ENCODE measurements at places on chromosomes 11 and 22. TPM values are rescaled to one million over a fixed set of nuclear protein-coding genes. Genes with fewer than 3 reads are reported as not detected.

ALDH3B1 gene
- total RNA-seq = 13.4 TPM

BLID gene
- 1.6 TPM for total RNA-seq

FAT3 gene
- 0.15 TPM for total RNA-seq

OR5B21 gene
- total RNA-seq = 2.2 TPM

KRTAP5-2 gene
- 5.2 TPM for total RNA-seq

GPHA2 gene
- 0.36 TPM for total RNA-seq

EXPH5 gene
- total RNA-seq = 0.16 TPM

CSRP3 gene
- total RNA-seq = not detected

GRCh38 chr11:111736181-111736590 is 30.0 kb downstream of the PPP2R1B start:
- peak; percentile 1 for ATAC-seq

DNA sequence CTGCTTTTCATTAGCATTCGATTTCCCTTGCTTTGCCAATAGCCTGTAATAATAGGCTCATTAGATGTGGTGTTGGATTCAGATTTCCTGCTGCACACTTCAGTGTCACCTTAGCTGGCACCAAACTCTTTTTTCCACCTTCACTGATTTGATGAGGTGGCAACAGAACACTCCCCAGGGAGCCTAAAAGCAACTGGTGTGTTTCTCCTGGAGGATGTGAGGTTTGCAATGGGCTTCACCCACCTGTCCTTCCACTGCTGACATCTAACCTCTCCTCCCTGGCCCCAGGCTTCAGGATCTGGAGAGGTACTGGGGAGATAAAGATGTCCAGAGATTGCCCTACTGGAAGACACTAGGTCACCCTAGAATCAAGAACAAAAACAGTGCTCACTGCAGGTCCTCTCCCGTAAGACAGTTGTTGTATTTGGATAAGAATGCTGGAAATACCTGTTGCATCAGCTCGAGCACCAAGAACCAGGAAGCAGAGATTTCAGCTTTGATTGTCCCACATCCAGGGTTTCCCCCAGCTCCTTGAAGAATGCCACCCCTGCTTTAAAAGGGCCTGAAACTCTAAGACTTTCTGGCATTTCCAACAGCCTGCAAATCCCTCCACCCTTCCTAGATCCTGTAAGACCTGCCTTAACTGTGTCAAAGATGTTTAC is 96.9 kb downstream of the SLC1A2 start:
- ATAC-seq = no peak

GRCh38 chr22:37154925-37155712 is 5.4 kb upstream of the IL2RB start:
- no peak for ATAC-seq

DNA sequence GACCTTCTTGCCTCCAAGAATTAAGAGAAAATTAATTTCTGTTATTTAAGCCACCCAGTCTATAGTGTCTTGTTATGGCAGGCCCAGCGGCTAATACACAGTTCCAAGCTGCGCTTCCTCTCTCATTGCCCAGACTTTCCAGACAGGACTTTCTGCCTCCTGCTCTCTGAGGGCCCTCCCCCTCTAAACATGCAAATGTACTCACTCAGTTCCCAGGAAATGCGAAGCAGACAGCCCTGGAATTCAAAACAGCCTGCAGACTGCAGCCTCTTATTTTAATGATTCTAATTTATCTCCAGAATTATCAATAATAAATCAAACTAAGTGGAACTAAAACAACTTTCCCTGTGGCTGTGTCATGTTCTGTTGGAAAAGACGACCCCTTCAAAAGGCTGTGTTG is 115.5 kb upstream of the ISX start:
- peak; percentile 96 for ATAC-seq

- ATAC-seq = peak; percentile 2
Observed at GRCh38 chr11:614021-614622, 1.6 kb downstream of the IRF7 start.

DNA sequence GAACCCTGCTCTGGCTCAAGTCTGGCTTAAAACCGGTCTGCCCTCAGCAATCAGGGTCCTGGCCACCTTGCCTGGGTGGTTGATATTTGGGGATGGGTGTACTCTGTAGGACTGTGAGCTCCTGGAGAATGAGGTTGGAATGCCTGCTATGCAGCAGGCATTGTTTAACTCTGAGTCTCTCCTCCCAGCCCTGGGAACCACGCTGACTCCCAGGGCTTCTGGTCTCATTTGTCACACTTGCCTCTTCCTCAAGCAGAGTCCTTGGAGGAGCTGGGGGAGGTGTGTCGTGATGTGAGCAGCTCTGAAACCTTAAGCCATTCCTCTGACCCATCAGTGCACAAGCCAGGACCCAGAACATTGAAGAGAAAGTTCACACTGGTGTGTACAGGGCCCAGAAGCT is 340.1 kb downstream of the MN1 start:
- ATAC-seq = peak; percentile 21

DNA sequence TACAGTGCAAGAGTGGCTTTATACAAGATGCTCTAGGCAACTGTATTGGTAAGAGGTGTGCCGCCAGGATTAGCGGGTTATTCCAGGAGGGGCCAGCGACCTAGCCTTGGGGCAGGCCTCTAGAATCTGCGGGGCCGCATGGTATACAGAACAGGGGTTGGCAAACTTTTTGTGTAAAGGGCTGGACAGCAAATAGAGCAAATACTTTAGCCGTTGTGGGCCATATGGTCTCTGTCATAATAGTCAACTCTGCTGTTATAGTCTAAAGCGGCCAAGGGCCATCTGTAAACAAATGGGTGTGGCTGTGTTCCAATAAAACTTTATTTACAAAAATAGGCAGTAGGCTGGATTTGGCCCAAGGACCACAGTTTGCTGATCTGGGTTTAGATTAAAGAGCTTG is 32.6 kb downstream of the FBLN1 start:
- no peak for ATAC-seq

DNA sequence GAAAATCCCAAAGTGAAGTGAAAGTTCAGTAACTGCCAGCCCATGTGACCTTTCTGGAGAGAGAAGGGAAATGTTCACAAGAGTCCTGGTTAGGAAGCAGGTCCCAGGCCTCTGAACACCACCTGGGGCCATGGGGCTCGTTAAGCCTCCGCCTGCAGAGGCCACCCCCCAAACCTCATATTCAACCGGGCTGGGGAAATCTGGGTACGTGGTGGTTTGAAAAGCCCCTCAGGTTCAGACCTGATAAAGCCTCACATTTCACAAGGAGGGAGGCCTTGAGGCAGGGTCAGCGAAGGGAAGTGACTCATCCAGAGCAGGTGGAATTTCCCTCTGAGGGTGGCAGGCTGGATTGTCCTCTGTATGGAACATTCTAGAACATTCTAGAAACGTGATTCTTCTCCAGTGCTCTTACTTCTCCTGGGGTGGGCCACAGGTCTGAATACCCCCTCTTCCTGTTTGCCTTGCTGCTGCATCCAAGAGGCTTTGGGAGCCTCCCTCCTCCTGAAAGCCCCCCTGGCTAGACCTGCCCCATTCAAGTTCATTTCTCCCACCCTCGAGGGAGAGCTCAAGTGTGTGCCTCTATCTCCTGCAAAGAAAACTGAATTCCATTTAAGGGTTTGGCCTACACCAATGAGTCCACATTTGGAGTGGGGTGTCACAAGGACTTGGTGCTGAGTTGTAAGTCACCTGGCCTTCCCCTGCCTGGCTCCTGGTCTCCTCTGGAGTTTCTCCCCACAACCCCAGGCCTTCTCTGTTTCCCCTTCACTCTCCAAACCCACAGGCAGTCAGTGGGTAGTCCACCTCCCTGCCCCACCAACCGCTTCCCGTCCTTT is 6.3 kb downstream of the FXYD2 start:
- ATAC-seq = no peak

- peak; percentile 88 for ATAC-seq
Observed at GRCh38 chr11:95512177-95512576, 277.4 kb downstream of the FAM76B start.

DNA sequence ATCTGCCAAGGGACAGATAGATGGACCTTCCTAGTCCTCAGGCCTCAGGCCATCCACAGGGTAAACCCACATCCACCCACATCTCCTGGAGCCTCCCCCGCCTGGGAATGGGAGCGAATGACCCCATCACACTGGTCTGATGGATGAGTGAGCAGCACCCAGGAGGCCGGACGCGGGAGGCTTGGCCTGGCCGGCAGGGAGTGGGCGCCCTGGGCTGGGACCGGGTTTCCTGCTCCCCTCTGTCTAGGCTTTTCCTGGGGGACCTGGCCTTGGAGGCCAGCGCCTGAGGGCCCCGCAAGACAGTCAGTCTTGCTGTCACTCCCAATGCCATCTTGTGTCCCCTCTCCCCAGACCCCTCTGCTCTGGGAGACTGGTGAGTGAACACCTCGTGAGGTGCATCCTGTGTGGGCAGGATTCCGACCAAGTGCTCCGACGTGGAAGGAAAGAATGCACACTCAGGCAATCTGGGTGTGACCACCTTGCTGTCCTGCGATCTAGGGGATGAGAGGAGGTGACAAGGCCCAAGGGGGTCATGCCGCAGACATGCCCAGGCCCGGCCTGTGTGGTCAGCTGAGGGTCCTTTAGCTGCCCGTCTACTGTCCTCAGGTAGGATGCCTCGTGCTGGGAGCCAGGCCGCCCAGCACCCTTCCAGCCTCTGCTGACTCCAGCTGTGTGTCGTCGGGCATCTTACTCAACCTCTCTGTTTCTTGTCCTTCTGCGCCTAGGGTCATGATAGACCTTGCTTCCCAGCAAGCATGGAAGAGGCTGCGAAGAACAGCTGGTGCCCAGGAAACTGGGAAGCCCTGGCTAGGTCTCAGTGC is 26.5 kb upstream of the WNT7B start:
- no peak for ATAC-seq

DNA sequence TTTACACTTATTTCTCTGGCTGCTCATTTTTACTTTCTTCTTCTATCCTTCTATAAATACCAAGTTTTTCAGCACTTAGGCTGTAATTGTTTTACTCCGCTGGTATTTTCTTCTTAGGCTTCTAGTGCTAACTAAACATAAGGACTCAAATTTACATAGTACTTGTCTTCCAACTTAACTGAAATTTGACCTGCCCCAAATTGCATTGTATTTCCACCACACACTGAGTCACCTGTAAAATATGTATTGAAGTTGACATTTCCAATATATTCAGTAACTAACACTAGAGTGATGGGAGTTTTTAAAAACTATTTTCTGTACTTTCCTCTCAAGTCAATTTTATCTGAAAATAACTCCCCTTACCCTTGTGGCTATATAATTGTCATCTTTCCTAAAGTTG is 1794.1 kb upstream of the RAG2 start:
- ATAC-seq = no peak

DNA sequence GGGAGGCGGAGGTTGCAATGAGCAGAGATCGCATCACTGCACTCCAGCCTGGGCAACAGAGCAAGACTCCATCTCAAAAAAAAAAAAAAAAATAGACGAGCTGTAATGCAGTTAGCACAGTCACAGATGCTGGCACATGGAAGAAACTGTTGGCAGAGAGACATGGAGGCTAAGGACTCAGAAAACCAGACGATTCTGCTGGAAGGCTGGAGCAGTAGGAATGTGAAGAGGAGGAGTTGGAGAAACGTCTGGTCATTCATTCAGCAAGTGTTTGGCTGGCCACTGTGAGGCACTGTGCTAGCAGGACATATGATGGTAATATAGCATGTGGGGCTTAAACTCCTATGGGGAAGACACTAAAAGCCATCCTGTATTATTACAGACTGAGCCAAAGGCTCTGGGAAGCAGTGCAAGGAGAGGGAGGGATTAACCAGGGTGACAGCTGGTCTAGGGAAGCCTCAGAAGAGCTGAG is 5.0 kb downstream of the UQCR10 start:
- ATAC-seq = no peak

GRCh38 chr22:36405671-36406538 is 18.1 kb upstream of the MYH9 start:
- no peak for ATAC-seq

- ATAC-seq = no peak
Observed at GRCh38 chr11:26037716-26038115, 294.2 kb upstream of the ANO3 start.

DNA sequence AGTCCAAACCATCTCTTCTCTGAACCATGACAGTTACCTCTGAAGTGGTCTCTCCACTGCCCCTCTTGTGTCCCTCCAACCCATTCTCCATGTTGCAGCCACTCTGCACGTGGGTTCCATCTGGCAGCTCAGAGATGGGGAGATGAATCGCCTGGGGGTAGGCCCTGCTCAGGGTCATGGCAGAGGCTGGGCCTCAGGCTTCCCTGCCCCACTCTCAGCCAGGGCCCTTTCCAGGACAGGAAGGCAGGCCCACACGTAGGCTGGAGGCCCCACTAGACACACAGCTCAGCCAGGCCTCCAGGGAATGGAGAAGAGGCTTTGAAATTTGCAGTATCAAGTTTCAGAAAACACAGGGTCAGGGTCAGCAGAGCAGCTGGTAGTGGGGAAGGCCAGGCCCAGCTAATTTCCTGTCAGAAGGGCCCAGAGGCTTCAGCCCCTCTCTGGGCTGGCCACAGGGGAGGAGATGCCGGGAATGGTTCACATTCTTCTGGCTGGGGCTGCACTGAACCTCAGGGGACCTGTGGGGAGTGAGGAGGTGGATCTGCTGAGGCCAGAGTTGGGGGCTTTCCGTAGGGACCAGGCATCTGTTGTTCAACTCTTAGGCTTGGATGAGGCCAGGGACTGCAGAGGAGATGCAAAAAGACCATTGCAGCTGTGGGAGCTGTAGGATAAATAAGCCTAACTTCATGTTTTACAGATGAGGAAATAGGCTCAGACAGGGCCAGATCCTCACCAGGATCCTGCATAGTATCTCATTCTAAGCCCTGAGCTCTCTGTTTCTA is 101.6 kb downstream of the SWAP70 start:
- ATAC-seq = peak; percentile 33
